ENCODE measurements at places on chromosomes 3 and 15. TPM values are rescaled to one million over a fixed set of nuclear protein-coding genes. Genes with fewer than 3 reads are reported as not detected.

GRCh38 chr15:70142072-70142321, 44.3 kb upstream of the TLE3 start:
- peaks cover 35% of the 10 kb centered on the region for H3K4me1 ChIP-seq
- DNase-seq: no peak
- no peak overlapping the region for H3K4me3 ChIP-seq
- H3K36me3 ChIP-seq: no peaks in the 10 kb centered on the region

Gene TSEN2
- total RNA-seq: 8.7 TPM

Gene PAK6
- 0.31 TPM for total RNA-seq

DNA sequence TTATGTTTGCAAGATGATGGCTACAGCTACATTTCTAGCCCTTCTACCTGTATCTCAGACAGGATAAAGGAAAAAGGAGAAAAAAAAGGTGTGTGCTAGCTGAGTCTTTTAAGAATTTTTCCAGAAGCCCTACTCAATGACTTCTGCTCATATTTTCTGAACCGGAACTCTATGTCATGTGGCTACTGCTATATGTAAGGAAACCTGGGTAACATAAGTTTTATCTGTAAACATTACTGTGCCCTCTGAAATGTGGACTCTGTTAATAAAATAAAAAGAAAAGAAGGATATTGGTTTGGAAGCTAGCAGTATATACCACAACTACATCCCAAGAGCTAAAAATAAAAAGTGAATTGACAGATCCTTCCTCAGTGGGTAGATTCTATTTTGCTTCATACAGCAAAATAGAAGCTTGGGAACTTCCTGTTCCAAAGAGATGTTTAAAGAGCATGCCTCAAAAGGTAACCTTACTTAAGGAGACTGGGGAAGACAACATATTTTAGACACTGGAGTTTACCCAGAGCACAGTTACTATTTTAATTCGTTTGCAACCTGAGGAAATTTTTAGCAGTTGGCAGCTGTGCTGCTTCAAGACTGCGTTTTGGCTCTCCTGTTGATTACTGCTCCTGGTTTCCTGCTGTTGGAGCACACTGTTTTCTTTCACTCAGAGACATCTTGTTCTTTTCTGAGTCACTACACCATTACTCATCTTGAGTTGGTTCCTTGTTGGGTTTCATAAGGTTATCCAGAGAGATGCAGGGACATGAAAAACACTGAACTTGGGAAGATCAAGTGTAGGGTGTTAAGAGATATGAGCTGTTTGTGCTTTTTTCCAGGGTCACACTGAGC, 280.7 kb downstream of the NFKBIZ start:
- no peaks in the 10 kb centered on the region for H3K36me3 ChIP-seq
- no peak for DNase-seq
- H3K27ac ChIP-seq: no peak overlapping the region

All from endothelial cell (in vitro differentiated cells).